ENCODE measurements at places on chromosomes 3 and 15. TPM values are rescaled to one million over a fixed set of nuclear protein-coding genes. Genes with fewer than 3 reads are reported as not detected.

DNA sequence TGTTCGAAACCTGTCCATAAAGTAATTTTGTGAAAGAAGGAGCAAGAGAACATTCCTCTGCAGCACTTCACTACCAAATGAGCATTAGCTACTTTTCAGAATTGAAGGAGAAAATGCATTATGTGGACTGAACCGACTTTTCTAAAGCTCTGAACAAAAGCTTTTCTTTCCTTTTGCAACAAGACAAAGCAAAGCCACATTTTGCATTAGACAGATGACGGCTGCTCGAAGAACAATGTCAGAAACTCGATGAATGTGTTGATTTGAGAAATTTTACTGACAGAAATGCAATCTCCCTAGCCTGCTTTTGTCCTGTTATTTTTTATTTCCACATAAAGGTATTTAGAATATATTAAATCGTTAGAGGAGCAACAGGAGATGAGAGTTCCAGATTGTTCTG, 44.4 kb downstream of the AGTR1 start:
- H3K36me3 ChIP-seq = no peaks in the 10 kb centered on the region
- H3K4me3 ChIP-seq = no peak overlapping the region
- H3K27ac ChIP-seq = no peak overlapping the region
- no peaks in the 10 kb centered on the region for H3K27me3 ChIP-seq
- no peaks in the 10 kb centered on the region for H3K4me1 ChIP-seq
- DNase-seq = no peak

- DNase-seq = no peak
- H3K4me1 ChIP-seq = no peaks in the 10 kb centered on the region
- H3K4me3 ChIP-seq = no peak overlapping the region
- H3K27ac ChIP-seq = no peak overlapping the region
These were observed 36.2 kb downstream of the ICE2 start for GRCh38 chr15:60442763-60443162.

GRCh38 chr3:12833222-12834161, 7.9 kb downstream of the RPL32 start:
- H3K36me3 ChIP-seq = peaks cover 43% of the 10 kb centered on the region
- peaks cover 12% of the 10 kb centered on the region for H3K4me1 ChIP-seq
- no peaks in the 10 kb centered on the region for H3K27me3 ChIP-seq
- no peak overlapping the region for H3K4me3 ChIP-seq

DNA sequence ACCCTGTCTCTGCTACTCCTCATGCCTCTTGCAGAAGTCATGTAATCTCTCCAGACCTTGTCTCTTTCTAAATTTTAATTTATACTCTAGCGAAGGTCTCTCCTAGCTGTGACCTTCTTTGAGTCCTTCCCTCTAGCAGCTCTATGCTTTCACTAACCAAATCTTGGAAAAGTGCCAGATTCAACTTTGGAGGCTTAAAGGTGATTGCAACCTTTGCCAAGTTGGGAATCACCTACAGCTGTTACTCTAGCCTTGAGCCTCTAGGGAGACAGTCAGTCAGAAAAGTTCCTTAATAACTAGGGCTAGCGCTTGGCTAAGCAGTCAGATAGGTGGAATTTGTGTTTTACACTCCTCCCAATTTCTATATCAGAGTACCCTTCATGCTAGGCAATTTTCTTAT, 46.1 kb upstream of the ABI3BP start:
- H3K27ac ChIP-seq = no peak overlapping the region
- no peaks in the 10 kb centered on the region for H3K27me3 ChIP-seq
- no peak overlapping the region for H3K4me3 ChIP-seq
- DNase-seq = no peak
- no peaks in the 10 kb centered on the region for H3K36me3 ChIP-seq

GRCh38 chr3:141280690-141281089, 49.1 kb downstream of the PXYLP1 start:
- no peak overlapping the region for H3K27ac ChIP-seq
- H3K4me3 ChIP-seq = no peak overlapping the region
- DNase-seq = no peak
- no peaks in the 10 kb centered on the region for H3K36me3 ChIP-seq

DNA sequence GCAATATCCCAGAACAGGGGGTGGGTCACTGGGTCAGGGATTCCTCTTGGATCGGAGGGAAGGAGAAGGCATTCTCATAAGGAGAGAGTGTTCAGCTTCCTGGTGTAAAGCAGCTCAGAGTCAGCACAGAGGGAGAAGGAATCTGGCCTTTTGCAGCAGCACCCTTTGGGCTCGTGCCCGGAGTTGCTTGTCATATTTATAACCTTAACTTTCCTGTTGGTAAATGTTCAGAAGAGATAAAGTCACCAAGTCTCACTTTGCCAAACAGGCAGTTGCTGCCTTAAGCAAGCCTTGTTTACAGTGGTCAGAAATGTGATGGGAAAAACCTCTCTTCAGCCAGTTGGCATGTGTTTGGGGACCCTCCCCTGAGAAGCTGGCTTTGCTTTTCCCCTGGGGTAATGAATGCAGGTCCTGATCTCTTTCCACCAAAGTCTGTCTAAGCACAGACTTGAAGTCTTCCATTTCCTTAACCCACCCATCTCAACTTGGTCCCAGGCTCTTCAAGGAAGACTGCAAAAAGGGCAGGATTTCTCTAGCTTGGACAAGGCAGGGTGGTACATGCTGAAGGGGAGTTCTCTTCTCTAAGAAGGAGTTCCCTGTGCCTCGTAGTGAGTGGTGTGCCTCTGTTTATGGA, 206.9 kb upstream of the BHLHE40 start:
- H3K27ac ChIP-seq = no peak overlapping the region
- H3K36me3 ChIP-seq = no peaks in the 10 kb centered on the region
- H3K27me3 ChIP-seq = no peaks in the 10 kb centered on the region
- H3K4me1 ChIP-seq = no peaks in the 10 kb centered on the region

DNA sequence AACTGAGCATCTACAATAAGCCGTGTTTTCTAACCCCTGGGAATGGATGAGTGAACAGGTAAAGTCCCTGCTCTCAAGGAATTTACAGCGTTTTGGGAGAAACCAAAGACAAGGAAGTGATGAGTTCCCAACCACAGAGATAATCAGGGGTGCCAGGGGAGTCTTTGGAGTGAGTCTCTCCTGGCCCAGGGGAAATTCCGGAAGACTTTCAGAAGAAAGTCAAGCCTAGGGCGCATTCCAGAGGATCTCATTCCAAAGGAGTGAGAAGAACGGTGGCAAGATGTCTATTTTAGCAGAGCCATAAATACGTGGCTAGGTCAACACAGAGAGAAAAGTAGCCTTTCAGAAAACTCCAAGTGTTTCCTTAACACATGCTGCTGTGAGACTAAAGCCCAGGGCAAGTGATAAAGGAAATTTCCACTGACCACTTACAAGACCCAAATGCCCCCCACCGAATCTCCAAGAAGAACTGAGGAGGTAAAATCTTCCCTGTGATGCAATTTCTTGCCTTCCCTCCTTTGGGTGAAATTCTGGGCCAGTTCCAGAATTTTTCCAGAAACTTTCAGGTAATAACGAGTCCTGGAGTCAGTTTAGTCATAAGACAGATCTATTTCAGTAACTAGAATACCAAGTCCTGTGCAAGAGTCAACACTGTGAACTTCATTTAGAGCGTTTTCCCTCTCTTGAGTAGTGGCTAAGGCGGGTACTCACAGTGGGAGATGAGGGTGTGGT, 437.4 kb downstream of the NR2F2 start:
- no peak for DNase-seq
- H3K36me3 ChIP-seq = no peaks in the 10 kb centered on the region
- H3K4me3 ChIP-seq = no peak overlapping the region
- H3K4me1 ChIP-seq = no peaks in the 10 kb centered on the region

GRCh38 chr3:126053513-126053912, 30.4 kb downstream of the SLC41A3 start:
- H3K27me3 ChIP-seq = no peaks in the 10 kb centered on the region
- H3K4me3 ChIP-seq = no peak overlapping the region
- DNase-seq = no peak
- H3K4me1 ChIP-seq = no peaks in the 10 kb centered on the region
- H3K36me3 ChIP-seq = no peaks in the 10 kb centered on the region

DNA sequence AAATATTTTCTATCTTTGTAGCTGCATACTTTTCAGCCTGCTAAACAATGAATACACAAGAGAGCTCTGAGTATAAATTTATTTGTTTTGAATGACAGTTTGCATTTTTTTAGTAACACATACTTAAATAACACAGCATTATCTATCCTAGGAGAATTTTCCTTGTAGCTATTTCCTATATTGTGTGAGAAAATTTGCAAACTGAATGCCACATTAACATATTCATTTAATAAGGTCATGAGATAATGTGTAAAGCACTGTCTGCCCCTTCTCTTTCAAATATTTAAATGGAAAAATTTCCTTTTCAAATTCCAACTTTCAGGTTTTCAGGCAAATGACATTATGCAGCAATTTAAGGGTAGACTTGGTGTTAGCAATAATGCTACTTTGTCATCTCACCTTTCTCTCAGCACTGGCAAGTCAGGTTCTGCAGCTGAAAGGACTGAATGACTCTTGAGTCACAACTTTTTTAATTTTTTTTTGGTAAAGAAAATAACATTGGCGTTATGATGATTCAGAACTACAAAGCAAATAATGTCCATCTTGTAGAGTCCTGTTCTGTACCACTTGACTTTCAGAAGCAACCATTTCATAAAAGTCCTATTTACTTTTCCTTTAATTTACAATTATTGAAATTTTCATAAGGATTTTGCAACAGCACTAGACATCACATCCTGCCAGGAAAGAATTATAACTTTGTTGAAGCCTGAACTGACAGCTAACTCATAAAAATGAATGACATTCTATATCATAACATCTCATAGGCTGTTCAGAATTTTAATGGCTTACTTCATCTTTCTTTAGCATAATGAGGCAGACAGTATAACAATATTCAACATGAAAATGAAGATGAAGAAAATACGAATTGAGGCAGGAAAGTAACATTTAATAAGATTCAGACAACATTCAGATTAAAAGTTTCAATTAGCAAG, 681.6 kb upstream of the SEMA6D start:
- no peaks in the 10 kb centered on the region for H3K4me1 ChIP-seq
- no peak for DNase-seq
- H3K4me3 ChIP-seq = no peak overlapping the region
- H3K27ac ChIP-seq = no peak overlapping the region

GRCh38 chr15:26634319-26634718, 138.5 kb downstream of the GABRB3 start:
- no peaks in the 10 kb centered on the region for H3K4me1 ChIP-seq
- H3K27ac ChIP-seq = no peak overlapping the region
- no peaks in the 10 kb centered on the region for H3K27me3 ChIP-seq
- H3K4me3 ChIP-seq = no peak overlapping the region
- no peaks in the 10 kb centered on the region for H3K36me3 ChIP-seq
- no peak for DNase-seq

- H3K36me3 ChIP-seq = no peaks in the 10 kb centered on the region
- peak overlapping the region; percentile 68 for H3K27ac ChIP-seq
- no peaks in the 10 kb centered on the region for H3K27me3 ChIP-seq
- H3K4me3 ChIP-seq = no peak overlapping the region
- H3K4me1 ChIP-seq = no peaks in the 10 kb centered on the region
These were observed 136.1 kb upstream of the SGO1 start for GRCh38 chr3:20322085-20322484.

- no peak overlapping the region for H3K27ac ChIP-seq
- H3K4me3 ChIP-seq = no peak overlapping the region
- no peaks in the 10 kb centered on the region for H3K36me3 ChIP-seq
- no peak for DNase-seq
- H3K4me1 ChIP-seq = no peaks in the 10 kb centered on the region
- H3K27me3 ChIP-seq = no peaks in the 10 kb centered on the region
These were observed 261.4 kb upstream of the C2CD4B start for GRCh38 chr15:62426387-62426956.

- no peaks in the 10 kb centered on the region for H3K27me3 ChIP-seq
- no peak for DNase-seq
- no peak overlapping the region for H3K4me3 ChIP-seq
- no peaks in the 10 kb centered on the region for H3K36me3 ChIP-seq
- no peak overlapping the region for H3K27ac ChIP-seq
These were observed 210.4 kb downstream of the ATP10A start for GRCh38 chr15:25652704-25653103.

DNA sequence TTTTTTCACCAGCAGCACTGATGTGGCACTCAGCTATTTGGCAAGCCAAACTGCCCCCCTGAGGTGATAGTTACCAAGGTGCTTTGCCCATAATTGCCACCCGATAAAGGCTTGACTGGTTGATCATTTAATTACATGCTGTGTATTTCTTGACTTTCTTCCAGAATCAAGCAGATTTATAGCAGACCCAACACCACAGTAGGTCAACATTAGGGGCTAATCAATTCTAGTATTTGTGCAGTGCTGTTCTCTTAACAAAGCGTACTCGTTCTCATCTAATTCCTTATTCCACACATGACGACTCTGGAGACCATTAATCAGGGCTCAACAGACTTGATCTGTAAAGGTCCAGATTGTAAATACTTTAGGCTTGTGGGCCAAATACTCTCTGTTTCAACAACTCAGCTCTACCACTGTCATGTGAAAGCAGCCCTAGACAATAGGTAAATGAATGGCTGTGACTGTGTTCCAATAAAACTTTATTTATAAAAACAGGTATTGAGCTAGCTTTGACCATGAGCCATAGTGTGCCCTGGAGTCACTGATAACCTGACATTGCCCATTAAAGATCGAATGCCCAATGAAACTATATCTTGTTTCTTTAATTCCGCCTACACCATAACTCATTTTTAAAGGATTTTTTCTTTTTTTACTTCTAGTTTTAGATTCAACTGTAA, 119.1 kb upstream of the TMC3 start:
- H3K27ac ChIP-seq = no peak overlapping the region
- no peak for DNase-seq
- H3K36me3 ChIP-seq = no peaks in the 10 kb centered on the region
- H3K27me3 ChIP-seq = no peaks in the 10 kb centered on the region

DNA sequence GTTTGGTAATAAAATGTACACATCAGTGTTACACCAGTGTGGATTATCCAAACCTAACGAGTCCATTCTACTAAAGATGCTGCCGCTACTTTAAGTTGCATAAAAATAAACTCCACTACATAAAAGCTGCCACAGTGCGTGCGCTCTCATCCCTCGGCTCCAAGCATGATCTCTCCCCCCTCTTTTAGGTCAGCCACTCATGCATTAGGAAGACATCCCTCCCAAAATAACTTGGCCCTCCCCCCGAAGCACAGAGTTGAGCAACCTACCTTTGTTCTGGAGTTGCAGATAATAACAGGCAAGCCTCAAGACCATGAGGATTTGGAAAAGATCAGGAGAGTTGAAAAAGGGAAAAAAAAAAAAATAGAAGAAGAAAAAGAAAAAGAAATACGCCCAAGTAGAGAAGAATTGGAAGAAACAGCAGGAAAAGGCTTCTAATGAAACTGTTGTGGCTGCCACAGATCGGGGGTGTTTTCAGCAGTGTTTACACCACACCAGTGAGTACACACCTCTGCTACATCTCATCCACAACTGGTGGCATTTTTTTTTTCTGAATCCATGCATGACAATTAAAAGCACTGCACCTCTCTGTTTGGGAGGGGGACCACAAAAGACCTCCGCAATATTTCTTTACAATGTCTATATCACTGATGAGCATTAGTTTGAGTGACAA, 339.2 kb downstream of the FOXP1 start:
- H3K27ac ChIP-seq = no peak overlapping the region
- H3K4me3 ChIP-seq = no peak overlapping the region
- peaks cover 16% of the 10 kb centered on the region for H3K4me1 ChIP-seq
- no peak for DNase-seq
- H3K27me3 ChIP-seq = no peaks in the 10 kb centered on the region

The GOLGA6L4 gene
- total RNA-seq = 1.1 TPM

The ZNF621 gene
- 20.7 TPM for total RNA-seq

The EIF4G1 gene
- total RNA-seq = 694 TPM

The TTLL13 gene
- 0.80 TPM for total RNA-seq

The ACKR4 gene
- not detected for total RNA-seq

The CLRN1 gene
- total RNA-seq = not detected

The CCR9 gene
- total RNA-seq = 8.3 TPM

Data from CD8-positive, alpha-beta memory T cell (primary cell).